ENCODE measurements at places on chromosomes 3 and 15.

DNA sequence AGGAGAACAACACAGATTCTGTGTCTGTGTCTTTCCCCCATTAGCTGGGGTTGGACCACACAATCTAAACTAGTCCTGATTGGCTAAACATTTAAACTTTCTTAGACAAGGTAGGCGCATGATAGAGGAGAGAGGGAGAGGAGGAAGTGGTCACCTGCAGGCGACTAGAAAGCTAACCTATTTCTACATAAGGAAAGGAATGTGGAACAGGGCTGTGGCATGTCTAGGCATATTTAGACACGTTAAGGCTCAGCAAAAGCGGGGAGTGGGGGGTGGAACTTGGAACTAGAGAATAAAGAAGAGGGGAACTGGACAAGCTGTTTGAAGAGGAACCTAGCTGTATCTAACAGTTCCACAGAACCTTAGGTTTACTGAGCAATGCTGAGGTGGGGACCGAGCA lies 12.8 kb downstream of the LRRC28 start:
- DNase-seq: no peak

DNA sequence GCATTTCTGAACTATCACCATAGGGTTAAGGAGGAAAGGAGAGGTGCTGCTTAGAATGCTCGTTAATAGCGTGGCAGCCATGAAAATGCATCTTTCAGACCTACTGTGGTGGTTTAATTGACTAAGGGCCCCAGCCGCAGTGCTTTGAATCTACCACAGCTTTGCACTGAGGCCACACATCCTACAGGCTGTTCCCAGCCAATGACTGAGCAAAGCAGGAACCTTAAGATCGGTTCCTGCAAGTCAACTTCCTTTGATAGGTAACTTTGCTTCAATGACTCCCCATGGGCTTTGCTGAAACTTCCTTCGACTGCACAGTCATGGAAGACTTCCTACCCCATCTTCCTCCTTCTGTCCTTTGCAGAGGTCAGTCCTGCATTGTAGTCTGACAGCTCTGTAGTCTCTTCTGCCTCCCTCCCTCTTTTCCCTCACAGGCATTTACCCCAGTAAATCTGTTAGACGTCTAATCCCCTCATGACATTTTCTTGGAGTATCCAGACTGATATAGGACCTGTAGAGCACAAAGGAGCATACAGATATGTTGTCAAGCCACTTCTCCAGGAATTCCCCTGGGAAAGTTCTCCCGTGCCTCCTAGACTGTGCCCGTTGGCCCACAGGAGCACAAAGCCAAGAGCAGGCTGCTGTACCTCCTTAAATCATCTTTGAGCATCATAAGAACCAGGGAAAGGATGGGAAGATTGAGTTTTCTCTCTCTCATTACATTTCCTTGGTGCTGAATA lies 2.6 kb upstream of the BCL2A1 start:
- DNase-seq: no peak

DNA sequence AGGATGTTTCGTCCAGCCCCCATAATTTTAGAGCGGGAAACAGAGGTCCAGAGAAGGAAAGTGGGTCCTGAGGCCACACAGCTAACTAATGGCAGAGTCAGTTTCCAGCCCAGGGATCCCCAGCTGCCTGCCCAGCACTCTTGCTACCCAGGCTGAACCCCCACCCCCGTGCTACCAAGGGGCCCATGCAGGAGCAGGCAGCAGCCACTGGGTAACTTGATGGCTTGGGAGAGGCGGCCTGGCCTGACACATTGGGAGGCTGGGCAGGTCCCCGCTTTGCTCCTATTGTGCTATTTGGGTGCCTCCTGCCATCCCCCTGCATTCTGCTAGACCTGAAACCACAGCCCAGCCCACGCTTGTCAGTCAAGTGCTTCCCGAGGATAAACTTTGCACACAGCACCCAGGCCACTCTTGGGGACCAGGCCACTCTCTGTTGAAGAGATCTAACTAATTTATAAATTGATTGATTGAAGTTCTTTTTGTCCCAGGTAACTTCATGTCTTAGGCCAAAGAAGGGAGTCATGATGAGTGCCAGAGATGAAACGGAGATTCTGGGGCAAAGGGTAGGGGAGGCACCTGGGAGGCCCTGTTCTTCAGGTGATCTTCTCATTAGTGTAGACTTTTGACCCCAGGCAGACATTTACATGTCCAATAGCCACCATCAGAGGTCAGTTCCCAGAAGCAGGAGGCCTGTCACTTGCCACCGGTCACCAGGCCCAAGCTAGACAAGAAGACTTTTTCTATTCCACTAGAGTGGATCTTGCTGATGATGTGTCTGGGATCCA lies 7.0 kb downstream of the PAK6 start:
- DNase-seq: no peak

- no peak for DNase-seq
Measured at GRCh38 chr15:99174567-99175395, 69.9 kb downstream of the SYNM start.

- DNase-seq: no peak
Measured at GRCh38 chr3:26630669-26631389, 8.3 kb downstream of the LRRC3B start.

- DNase-seq: no peak
Measured at GRCh38 chr3:84141571-84141970, 817.2 kb upstream of the CADM2 start.

- no peak for DNase-seq
Measured at GRCh38 chr15:67579164-67579563, 36.7 kb downstream of the MAP2K5 start.

DNA sequence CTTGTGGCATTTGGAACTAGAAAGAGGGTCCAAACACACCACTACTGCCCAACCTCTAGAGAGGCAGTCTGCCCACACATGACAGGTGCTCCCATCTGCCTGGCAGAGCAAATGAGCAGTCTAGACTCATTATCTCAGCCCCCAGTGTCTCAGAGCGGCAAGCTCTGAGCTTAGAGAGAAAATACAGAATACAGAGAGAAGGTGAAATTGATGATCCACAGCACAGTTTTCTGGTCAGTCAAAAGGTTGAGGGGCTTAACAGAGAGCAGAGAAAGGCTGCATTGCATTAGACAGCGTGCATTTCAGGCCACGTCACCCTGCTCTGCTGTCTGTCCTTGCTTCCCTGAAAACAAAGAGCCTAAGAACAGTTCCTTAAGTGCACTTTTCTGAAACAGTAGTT lies 135.1 kb downstream of the KCNMB2 start:
- DNase-seq: no peak

- no peak for DNase-seq
Measured at GRCh38 chr3:19293295-19293694, 145.0 kb downstream of the KCNH8 start.

GRCh38 chr3:160224256-160224655 lies 966 bp upstream of the C3orf80 start:
- no peak for DNase-seq

DNA sequence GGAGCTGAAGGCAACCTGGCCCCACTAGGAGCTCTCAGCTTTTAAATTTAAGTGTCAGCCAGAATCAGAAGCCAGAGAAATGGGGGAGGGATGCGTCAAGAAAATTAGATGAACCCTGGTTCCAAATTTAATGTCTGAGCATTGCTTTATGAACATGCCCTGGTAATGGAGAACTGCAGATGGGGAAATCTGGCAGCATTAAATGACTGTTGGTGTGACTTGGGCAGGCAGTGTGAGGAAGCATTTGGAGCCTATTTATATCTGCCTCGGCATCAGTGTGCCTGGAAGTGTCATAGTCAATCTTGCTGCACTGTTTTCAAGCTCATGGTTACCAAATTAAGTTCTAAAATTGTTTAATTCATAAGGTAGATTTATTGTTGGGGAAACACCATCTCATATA lies 29.0 kb downstream of the NME9 start:
- DNase-seq: no peak

- peak; percentile 74 for DNase-seq
Measured at GRCh38 chr15:48331796-48332641, 790 bp downstream of the DUT start.

DNA sequence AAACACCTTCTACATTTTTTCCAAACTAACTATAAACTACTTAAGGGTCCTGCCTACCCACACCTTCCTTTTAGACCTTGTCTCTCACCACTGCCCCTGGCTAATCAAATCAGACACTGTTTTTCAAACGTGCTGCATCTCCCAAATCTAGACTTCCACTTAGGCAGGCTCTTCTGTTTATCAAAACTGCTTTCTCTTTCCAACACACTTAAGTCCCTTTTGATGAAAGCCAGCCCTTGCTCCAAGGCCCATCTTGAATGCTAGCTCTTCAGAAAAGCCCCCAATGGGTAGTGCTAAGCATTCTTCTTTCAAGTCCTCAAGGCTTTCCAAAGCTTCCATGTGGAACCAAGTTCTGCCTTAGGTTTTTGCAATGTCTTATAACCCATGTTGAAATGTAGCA lies 888.3 kb downstream of the TUSC7 start:
- no peak for DNase-seq

- DNase-seq: no peak
Measured at GRCh38 chr15:70870051-70870450, 16.1 kb upstream of the LARP6 start.

- DNase-seq: no peak
Measured at GRCh38 chr3:11514191-11514821, 129.4 kb downstream of the VGLL4 start.

GRCh38 chr3:46811615-46812236 lies 51.5 kb downstream of the MYL3 start:
- no peak for DNase-seq

DNA sequence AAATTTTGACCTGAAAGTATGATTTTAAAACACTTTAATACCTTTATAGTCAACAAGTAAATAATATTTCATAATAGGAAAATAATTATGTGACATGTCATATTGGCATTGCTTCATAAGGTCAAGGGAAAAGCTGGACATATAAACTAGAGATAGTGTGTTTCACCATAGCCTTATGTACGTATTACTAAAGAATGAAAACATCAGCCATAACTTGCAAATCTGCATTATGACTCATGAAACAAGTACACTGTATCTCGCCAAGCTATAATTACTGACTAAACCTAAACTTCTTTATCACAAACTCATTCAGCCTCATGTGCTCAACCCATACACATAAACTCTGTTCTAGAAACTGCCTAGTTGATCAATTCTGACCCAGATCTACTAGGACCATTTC lies 950.1 kb downstream of the FHIT start:
- DNase-seq: no peak

Measured in stimulated activated CD4-positive, alpha-beta T cell treated with anti-CD3 and anti-CD28 coated beads, Interleukin-12 subunit alpha, Interleukin-12 subunit beta, amount 100 ng/mL, for 4 hours (primary cell).